Stimulated activated CD8-positive, alpha-beta memory T cell treated with anti-CD3 and anti-CD28 coated beads, Interleukin-4, amount 100 ng/mL, for 4 hours (primary cell): ENCODE measurements at places on chromosomes 16 and 17.

DNA sequence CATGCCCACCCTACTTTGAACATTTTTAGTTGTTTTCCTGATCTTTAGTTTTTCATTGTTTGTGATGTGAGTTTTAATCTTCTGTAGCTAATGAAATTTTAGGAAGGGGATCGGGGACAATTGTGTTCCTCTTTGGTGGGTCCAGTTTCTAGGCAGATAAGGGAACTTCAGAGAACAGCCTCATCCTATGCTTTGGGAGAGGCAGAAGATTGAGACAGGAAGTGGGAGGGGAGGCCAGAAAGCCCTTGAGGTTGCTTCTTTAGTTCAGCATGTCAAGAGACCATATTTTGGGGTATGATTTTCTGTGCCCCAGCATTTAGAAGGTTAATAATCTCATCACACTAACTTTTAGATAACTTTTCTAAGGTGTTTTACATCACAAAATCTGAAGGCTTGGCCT, 191.0 kb downstream of the TANC2 start:
- no peak for DNase-seq

GRCh38 chr16:72094266-72094610, 591 bp downstream of the DHX38 start:
- peak; percentile 47 for DNase-seq

GRCh38 chr17:40086150-40087044, 14.0 kb downstream of the NR1D1 start:
- DNase-seq, result peak; percentile 47

DNA sequence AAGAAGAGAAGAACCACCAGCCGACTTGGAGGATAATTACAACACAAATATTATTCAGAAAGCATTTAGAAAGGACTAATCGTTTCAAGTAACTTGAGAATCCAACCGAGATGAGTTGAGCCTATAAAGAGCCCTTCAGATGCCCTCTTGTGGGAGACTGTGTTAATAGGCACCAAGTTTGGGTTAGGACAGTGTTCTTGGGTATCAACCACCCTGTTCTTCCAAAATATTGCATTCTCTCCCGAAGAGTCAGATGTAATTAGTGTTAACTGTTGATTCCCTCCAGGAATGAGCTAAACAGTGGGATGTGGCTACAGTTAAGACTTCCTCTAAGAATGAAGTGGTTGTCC, 87.8 kb upstream of the NOL11 start:
- DNase-seq, result no peak

GRCh38 chr16:8107296-8107695, 483.0 kb downstream of the TMEM114 start:
- DNase-seq, result no peak

GRCh38 chr17:14330492-14330962, 29.6 kb downstream of the HS3ST3B1 start:
- no peak for DNase-seq
